Brain pericyte (primary cell): ENCODE measurements at places on chromosomes 5 and 9.

GRCh38 chr5:160887780-160888179 lies 35.8 kb upstream of the ATP10B start:
- no peak for DNase-seq

- no peak for DNase-seq
Measured at GRCh38 chr5:122156724-122157325, 27.5 kb downstream of the ZNF474 start.

DNA sequence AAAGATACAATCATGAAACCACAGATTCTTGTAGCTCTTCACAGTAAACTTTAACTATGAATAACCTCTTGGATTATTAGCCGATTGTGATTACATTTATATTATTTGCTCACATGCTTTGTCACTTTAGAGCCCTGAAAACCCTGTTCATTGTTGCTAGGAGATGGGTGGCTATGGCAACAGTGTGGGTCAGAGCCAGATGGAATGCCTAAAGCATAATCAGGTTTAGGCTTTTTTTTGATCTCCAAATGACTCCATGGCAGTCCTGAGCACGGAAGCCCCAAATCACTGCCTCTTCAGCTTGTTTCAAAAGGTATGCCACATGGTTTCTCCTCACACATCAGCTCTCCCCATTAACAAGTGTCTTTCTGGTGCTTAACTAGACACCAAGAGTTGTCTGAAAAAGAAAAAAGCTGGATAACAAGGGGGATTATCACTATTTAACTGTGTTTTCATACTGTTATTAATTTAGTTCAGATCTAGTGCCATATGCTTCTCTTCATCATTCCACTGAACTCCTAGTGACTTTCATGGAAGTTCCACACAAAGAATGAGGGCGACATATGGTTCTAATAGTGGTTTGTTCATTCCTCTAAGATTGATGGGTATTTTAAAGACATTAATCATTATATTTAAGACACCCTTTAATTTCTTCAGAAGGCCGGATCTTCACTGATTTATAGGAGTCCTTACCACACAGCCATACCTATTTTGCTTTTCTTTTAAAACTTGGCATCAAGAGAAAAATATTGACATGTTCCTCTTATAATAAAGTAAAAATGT lies 88.8 kb upstream of the PAM start:
- DNase-seq: no peak

- DNase-seq: no peak
Measured at GRCh38 chr5:176780176-176781053, 29.9 kb upstream of the UNC5A start.

DNA sequence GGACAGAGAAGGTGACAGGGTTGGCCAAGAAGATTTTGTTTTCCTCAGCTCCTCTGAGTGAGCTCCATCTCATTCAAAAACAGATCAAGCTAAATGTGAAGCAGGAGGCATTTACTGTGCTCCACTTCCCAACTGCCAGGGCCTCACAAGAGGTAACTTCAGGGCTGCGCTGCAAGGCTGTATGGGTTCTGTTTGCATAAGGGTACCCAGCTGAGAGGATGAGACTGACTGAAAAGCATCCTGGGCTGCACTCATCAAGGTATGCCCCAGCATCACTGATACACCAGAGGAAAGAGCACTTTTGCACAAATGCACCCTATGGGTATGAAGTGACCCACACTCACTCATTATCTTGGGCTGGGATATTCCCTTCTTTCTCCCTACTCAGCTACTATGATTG lies 316.2 kb upstream of the HAPLN1 start:
- DNase-seq: no peak

GRCh38 chr5:132049559-132049958 lies 10.9 kb upstream of the IL3 start:
- no peak for DNase-seq

- DNase-seq: no peak
Measured at GRCh38 chr5:2724031-2724581, 27.4 kb downstream of the IRX2 start.
